ENCODE measurements at places on chromosomes 12 and 14.

DNA sequence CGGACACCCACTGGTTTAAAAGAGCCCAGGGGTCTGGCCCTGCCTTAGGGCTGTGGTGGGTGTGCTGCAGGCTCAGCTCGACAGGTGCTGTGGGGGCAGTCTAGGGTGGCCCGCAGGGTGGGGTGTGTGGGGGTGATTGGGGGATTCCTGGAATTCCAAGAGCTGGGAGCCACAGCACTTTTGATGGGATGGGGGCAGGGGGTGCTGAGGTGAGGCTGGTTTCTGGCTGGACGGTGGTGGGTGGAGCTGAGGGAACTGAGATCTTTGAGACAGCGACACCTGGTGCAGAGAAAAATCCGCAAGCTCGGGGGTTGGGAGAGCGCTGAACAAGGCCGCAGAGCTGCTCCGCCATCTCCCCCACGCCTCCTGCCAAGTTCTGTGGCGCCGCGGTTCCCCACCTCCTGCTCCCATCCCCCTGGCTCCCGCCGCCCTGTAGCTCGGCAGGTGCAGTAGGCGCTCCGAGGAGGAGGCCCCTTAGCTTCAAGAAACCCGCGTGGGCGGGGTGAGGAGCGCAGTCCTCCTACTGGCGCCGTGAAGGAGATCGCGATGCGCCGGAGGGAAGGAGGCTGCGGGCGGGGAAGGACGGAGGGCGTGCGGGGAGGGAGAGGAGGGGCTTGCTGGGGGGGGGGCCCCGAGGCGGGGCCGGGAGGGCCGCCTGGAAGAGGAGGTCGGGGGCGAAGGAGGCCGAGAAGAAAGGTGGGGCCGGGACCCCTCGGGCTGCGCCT is 1.3 kb upstream of the TEDC1 start:
- DNase-seq = no peak

- DNase-seq = no peak
Observed at GRCh38 chr12:116689521-116689920, 48.3 kb downstream of the SPRING1 start.

DNA sequence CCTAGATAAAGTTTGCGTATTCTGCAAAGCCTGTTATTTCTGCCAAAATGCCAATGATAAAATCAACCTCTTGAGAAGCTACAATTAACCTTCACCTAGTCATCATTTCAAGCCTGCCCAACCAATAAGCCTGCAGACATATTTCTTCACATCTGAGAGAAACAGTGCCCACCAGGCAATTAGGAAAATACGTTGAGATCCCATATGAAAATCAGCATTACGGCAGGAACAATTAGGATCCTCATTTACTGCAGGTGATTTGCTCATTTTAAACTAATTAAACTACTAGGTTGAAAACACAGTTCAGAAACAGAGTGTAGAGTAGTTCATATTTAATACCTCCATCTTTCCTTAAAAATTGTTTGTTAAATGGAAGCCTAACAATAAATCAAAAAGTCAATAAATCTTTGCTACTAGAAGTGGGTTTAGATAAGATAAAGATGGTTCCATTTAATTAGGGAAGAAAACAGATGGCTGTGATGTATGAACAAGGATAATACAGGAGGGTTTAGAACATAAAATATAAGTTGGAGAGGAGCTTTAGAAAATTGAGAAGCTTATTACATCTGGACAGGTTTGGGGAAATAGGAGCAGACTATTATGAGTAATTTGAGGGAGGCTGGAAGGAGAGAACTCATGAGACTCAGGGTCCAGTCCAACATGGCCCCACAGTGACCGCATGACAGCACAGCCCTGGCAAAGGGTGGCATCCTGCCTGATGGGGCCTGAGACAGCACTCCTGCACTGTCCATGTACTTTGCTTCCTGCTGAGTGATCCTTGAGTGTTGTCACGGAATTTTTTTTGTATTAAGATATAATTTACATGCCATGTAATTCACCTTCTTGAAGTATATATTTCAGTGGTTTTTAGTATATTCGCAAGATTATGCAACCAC is 26.9 kb upstream of the PYGL start:
- DNase-seq = no peak

DNA sequence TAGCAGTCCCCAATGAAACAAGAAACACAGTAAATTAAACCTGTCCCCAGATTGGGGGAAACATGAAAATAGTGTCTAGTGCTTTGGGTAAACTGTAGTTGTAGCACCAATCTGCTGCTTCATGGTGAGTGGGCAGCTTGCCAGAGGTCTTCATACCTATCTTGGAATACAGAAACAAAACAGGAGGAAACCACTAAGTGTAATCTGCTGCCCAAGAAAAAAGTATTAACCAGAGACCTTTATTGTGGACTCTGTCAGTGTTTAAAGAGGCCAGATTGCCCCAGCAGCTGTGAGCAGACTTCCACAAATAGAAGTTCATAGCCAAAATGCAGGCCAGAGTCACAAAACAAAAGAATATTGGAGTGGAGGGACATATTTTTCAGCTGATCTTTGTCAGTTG is 2.3 kb downstream of the ISCU start:
- DNase-seq = no peak

DNA sequence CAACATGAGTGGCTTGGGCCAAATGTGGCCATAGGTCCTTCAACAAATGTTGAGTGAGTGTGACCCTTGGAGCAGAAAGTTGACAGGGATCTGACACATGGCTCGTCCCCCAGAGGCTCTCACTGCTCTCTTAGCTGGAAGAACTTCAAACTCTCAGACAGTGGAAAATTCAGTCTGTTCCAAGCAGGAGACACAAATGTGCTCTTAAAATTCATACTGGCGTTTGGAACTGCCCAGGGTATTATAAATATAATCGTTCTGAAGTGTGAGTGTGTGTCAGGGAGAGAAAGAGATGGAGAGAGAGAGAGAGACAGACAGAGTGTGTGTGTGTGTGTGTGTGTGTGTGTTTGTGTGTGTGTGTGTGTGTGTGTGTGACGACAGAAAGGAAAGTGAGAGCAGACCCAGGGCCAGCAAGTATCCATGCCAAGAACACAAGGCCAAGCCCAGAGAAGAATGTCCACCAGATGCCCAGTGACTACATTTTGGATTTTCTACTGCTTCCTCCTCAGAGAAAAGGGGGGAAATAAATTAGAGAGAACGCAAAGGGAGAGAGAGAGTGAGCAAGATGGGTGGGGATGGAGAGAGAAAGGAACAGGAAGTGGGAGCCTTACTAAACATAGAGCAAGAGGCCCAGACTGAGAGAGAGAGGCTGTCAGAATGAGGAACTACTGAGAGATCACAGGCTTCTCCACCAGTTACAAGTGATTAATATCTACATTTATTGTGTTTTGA is 193.6 kb upstream of the NUDT4 start:
- DNase-seq = no peak

GRCh38 chr14:93712838-93713724 is 75.2 kb downstream of the PRIMA1 start:
- no peak for DNase-seq

DNA sequence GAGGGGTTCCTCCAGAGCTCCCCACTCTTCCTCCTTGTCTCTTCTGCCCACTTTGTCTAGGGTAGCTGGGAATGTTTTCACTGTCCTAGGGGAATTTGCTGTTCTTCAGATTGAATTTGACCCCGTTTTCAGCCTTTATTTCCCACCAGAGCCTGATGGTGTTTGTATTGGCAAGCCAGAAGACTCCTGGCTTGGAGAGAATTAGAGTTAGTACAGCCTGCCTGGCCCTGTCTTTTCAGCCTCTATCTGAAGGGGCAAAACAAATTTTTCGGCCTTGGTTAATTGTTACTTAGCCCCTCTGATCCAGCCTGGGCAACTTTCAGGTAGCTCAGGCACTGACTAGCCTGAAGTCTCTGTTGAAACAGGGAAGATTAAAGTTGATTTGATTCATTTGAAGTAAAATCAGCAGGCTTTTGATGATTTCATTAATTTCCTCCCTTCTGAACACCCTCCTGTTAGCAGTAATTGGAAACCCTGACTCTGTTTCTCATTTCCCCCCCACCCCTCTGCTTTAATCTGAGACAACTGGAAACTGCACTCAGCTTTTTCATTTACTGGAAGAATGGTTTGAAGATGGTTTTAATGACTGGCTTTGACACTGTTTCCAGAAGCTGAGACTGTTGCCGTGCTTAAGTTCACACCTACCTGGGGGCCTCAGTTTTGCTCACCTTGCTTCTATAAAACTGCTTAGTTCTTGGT is 63.3 kb downstream of the SUSD6 start:
- DNase-seq = no peak

GRCh38 chr12:65668981-65669695 is 155.1 kb upstream of the HMGA2 start:
- DNase-seq = no peak

DNA sequence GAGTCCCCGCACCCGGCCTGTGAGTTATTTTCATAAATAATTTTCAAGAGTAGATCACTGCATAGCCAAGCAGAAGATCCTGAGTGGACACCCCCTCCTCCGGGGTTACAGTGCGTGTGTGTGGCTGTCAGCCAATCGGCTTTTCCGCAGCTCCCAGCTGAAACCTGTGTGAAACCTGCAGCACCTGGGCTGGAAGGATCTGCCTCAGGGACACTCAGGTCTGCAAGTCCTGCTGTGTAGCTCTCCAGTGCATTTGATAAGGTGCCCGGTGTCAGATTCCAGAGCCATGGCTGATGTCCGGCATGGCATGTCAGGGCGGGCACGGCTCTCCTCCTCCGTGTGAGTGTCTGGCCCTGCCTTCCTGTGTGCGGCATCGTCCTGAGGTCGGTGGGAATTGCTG is 124.8 kb downstream of the GLT1D1 start:
- DNase-seq = no peak

GRCh38 chr12:13716119-13716518 is 265.3 kb downstream of the GRIN2B start:
- no peak for DNase-seq

- DNase-seq = no peak
Observed at GRCh38 chr14:29278301-29279263, 512.0 kb downstream of the FOXG1 start.

DNA sequence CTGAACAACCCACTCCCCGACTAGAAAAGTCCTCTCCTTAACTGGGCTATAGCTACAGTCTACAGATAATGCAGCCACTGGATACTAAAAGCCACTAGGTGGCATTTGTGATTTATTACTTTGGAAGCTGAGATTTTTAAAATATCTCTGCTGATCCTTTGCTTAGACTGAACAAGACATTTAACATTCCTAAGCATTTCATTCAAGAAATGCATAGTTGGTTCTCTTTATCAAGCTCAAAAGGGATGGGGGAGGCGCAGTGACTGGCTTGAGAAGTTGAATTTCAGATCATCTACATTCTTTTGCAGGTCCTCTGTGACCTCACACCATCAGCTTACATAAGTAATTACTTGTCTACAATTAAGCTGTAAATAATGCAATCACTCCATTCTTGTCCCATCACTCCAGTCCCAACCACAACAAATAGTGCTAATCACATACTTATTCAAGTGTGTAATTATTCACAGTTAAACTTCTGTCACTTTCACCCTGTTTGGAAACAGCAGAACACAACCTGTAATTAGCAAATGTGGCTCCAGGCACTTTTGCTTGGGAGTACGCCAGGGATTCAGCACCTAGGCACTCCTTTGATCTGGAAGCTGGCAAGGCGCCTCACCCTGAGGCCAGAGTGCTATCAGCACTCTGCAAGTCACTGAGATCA is 203.6 kb downstream of the NOVA1 start:
- peak; percentile 9 for DNase-seq

DNA sequence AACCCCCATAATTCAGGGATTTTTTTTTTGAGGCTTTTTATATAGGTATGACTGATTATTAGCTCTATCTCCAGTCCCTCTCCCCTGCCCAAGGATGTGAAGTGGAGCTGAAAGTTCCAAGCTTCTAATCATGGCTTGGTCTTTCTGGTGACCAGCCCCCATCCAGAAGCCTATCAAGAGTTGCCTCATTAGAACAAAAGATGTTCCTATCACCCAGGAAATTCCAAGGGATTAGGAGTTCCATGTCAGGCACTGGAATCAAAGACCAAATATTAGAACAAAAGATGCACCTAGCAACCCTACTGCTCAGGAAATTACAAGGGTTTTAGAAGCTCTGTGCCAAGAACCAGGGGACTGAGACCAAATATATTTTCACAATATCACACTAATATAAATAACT is 29.9 kb downstream of the LRP6 start:
- no peak for DNase-seq

- no peak for DNase-seq
Observed at GRCh38 chr14:24388474-24389179, 10.2 kb upstream of the NYNRIN start.

- DNase-seq = no peak
Observed at GRCh38 chr12:124849382-124849781, 14.3 kb downstream of the SCARB1 start.

GRCh38 chr12:105329926-105330282 is 587 bp upstream of the C12orf75 start:
- no peak for DNase-seq

DNA sequence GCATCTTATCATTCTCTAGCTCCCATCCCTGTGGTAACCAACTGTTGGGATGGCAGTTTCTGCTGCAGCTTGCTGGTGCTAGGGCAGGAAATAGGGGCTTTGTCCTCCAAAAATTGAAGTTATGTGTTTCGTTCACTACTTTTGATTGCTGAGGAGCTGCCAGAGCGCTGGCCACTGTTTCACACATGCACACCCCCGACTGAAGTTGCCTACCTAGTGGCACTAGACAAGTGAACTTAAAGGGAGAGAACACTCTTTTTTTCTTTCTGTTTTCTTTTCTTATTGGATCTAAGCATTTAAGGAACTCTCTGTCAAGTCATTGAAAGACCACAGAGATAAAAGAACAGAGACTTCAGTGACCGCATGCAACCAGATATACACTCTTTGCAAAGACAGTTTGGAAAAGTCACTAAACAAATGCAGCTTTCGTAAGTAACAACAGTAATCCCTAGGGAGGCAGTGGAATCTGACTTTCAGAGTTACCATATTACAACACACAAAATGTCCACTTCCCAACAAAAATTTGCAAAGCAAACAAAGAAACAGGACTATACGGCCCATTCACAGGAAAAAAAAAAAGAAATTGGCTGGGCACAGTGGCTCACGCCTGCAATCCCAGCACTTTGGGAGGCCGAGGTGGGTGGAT is 12.0 kb downstream of the TFCP2 start:
- no peak for DNase-seq

DNA sequence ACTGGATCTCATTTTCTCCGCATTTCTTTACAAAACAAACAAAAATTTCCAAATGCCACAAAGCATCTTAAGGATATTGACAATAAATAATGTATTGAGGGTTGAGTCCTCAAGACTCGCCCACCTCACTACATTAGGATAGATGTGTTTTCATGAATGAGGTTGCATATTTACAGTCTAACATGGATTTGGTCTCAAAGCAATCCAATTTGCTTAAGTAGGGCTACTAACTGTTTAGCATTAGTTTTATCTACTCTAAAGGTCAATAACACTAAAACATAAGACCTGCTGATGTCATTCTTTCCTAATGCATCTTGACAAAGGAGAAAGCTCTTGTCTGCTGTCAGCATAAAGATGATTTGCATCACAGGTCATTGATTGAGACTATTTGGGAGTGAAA is 82.4 kb downstream of the PTPRR start:
- DNase-seq = no peak

All from neuronal stem cell (in vitro differentiated cells).